ENCODE measurements at places on chromosomes 1 and 21.

GRCh38 chr1:90718411-90719329, 1.6 kb upstream of the BARHL2 start:
- DNase-seq, result no peak

DNA sequence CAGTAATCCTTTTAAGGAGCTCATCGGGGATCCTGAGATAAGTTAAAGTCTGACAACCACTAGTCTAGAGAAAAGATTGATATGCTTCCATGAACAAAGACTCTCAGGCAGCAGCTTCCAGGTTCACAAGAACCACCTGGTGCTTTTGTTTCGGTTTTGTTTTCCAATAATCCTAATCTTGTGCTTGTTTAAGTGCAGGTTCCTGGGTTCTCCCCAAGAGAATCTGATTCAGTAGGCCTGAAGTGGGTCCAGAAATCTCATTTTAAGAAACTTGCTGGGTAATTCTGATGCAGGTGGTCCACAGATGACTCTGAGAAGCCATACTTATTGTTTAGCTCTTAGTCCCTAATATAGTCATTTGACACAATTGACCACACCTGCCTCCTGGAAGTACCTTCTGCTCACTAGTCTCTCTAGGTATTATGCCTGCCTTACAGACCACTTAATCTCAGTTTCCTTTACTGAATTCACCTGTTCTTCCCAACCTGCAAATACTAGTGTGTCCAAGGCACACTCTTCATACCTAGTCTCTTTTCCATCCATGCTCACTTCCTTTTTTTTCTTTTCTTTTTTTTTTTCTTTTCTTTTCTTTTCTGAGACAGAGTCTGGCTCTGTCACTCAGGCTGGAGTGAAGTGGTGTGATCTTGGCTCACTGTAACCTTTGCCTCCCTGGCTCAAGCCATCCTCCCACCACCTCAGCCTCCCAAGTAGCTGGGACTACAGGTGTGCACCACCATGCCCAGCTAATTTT, 20.5 kb upstream of the FRRS1 start:
- DNase-seq, result no peak

DNA sequence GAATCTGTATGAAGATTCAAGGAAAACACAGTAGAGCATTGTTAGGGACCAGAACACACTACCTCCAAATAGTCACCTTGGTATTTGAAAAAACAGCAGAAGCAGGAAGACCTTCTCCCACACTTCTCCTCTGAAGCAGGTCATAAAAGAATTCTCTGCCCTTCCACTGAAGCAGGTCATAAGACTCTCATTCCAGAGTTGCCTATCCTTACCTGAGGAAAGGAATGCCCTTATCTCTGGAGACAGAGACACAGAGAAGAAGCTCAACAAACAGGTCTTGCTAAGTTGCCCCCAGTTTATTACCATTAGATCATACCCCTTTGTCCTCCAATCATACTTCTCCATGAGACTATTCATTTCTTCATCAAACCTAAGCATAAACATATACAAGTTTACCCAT, 225.8 kb upstream of the TNR start:
- DNase-seq, result no peak

DNA sequence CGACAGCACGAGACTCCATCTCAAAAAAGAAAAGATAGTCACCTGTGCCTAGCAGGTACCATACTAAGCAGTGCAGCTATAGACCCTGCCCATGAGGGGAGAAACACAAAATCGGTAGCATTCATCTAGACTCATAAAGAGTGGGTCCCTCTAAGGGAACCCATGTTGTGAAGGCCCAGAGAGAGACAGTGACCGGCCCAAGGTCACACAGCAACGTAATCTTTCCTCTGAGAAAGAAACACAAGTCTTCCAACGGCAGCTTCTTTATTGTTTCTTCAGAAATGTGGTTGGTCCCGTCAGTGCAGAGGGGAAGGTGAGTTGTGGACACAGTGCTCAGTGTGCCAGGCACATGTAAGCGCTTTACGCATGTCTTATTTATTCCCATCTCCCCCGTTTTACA, 198.6 kb upstream of the TMEM51 start:
- no peak for DNase-seq

- DNase-seq, result no peak
These were observed 759 bp downstream of the AMPD2 start for GRCh38 chr1:109620401-109620791.

- DNase-seq, result no peak
These were observed 51.8 kb downstream of the SPEN start for GRCh38 chr1:15899266-15899665.

GRCh38 chr21:31180256-31181081, 142.2 kb upstream of the KRTAP19-8 start:
- no peak for DNase-seq

DNA sequence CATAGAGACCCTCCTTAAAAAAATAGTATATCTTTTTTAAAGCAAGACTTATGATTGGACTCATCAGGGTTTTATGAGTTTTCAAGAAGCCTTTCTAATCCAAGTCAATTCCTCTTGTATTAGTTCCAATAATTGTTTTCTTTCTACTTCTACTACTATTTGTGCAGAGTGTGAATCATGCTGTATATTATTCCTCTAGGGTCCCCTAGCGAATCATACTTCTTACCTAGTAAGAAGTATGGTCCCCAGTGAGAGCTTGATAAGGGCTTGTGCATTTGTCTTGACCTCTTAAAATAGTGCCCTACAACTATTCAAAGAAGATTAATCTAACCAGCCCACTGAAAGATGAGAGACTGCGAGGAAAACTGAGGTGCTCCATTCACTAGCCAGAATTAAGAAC, 715.7 kb upstream of the ZP4 start:
- no peak for DNase-seq

- DNase-seq, result no peak
These were observed 86.3 kb downstream of the CAMK2N1 start for GRCh38 chr1:20399606-20400180.

DNA sequence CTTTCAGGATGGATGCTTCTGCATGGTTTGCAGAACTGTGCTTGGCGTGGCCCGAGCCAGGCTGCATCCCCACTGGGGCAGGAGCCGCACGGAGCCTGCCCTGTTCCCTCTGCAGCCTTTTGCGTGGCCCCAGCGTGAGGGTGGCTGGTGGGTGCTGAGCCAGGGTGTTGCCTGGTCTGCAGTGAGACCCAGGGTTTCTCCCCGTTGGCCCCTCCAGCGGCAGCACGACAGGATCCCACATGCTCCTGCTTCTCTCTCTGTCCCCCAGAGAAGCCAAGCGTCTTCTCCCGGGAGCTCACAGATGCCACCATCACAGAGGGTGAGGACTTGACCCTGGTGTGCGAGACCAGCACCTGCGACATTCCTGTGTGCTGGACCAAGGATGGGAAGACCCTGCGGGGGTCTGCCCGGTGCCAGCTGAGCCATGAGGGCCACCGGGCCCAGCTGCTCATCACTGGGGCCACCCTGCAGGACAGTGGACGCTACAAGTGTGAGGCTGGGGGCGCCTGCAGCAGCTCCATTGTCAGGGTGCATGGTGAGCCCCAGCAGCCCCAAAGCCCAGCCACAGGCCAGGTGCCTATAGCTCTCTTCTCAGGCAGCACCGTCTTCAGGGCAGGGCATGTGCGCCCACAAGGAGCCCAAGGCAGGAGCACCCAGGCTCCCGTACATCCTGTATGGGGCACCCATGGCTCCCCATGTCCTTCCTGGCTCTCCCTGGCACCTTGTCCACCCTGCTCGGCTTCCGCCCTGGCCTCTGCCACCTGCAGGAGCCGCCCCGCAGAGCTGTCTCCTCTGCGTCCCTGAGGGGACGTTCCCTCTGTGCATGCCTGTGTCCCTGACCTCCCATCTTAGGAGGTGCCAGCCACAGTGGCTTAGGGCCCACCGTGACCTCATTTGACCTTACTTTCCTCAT, 78.9 kb downstream of the OBSCN start:
- DNase-seq, result no peak

GRCh38 chr1:24898152-24898908, 31.7 kb downstream of the RUNX3 start:
- no peak for DNase-seq
